ENCODE measurements at places on chromosomes 4 and X.
A peak's percentile ranks its signal among the peaks of the same experiment; 100 is the strongest.

- DNase-seq, result peak; percentile 59
Observed at GRCh38 chr4:1746265-1746691, 25.0 kb downstream of the TACC3 start.

DNA sequence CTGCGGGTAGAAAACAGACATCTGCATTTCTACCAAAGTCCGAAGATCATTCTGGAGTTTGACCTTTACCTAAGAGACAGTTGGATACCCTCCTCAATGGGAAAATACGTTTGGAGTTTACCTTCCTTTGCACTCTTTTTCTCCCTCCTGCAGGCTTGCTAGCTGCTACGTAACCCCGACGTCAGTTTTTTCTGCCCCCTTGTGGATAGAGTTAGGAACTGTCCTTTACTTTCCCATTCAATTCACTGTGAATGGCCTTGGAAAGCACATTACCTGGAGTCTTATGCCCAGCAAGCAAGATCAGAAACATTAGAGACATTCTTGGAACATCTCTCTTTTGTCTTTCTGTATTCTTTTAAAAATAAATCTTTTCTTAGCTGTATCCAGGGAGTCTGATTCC lies 250.7 kb downstream of the NAP1L3 start:
- no peak for DNase-seq

GRCh38 chr4:56843421-56843899 lies 22.0 kb upstream of the SPINK2 start:
- no peak for DNase-seq

- peak; percentile 18 for DNase-seq
Observed at GRCh38 chr4:53365121-53365485, 758 bp downstream of the SCFD2 start.

DNA sequence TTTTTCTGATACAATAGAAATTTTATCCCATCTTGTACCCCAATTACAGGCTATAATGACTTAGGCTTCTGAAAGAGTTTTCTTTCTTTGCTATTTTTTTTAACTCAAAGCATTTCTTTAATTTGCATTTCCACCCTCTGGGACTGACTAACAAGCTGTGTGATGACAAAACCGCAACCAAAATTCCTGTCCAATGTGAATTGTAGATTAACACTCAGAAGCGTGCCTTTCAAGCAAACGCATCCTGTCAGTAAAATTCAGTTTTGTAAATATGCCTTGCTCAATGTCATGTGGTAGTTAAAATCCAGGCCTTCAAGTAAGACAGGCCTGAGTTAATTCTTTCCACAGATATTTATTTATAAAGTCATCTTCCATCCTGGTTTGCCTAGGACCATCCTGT lies 50.3 kb downstream of the STK32B start:
- DNase-seq, result no peak

- DNase-seq, result no peak
Observed at GRCh38 chrX:121823406-121823805, 776.0 kb downstream of the GLUD2 start.

GRCh38 chr4:83556816-83557215 lies 20.9 kb downstream of the GPAT3 start:
- DNase-seq, result no peak

GRCh38 chr4:47703956-47704355 lies 133.9 kb downstream of the CORIN start:
- no peak for DNase-seq

- no peak for DNase-seq
Observed at GRCh38 chr4:87575408-87575807, 32.9 kb upstream of the DSPP start.

- DNase-seq, result no peak
Observed at GRCh38 chrX:39324233-39324930, 523.1 kb downstream of the MID1IP1 start.
